Naive thymus-derived CD8-positive, alpha-beta T cell (primary cell): ENCODE measurements at places on chromosomes 13 and 19.

DNA sequence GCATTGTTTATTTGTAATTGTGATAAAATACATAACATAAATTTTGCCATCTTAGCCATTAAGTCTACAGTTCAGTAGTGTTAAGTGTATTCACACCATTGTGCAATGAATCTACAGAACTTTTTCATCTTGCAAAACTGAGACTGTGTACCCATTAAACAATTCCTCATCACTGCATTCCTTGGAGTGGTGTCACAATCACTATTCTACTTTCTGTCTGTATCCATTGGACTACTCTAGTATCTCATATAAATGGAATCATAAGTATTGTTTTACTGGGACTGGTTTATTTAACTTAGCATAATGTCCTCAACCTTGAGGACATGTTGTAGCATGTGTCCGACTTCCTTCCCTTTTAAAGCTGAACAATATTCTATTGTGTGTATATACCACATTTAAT lies 36.8 kb downstream of the UFM1 start:
- DNase-seq: no peak

DNA sequence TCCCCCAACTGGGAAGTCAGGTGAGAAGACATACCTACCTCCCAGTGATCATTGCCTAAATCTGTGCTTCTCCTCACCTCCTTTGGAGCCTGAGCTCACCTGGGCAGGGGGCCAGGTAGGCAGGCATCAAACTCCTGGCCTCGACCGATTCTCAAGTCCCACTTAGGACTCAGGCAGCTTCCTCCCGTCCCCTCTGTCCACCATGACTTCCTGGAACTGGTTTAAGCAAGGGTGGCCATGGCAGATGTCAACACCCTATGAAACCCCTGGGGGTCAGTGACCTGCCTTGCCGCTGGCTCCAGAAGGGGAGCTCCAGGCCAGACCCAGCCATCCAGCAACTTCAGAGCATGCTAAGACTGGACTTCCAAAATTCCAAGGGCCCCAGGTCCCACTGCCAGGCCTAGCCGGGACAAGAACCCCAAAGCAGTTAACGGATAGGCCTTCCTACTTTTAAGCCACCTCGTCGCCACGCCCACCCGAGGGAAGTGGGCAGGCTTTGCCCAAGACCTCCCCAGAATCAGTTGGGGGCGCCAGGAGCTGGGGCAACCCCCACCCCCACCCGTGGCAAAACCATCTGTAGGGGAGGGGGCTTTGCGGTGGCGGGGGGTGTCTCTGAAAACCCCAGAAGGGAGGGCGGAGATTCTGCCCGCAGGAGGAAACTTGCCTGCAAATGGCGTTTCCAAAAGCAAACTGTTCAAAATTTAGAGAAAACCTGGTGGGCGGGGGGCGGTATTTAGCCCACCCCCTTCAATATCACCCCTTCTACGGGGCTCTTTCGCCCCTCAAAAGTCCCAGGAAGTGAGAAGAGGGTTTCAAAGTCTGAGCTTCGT lies 657 bp downstream of the PLIN3 start:
- DNase-seq: peak; percentile 53

GRCh38 chr19:29945433-29945832 lies 3.4 kb downstream of the URI1 start:
- no peak for DNase-seq

DNA sequence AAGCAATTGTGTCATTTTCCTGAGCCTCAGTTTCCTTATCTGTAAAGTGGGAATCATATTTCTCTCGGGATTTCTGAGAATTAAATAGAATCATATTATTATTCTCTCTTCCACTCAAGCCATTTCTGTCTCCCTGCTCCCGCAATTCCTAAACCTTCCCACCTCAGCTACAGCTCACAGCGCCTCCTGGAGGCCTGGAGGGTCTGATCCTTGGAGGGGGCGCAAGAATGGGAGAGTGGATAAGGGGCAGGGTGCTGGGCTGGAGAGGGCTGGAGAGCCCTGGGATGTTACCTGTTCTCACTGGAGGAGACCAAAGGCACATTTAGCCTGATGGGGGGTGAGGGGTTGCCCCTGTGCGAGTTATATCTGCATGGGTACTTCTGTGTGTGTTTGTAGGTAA lies 31.1 kb upstream of the CYP2S1 start:
- DNase-seq: no peak

DNA sequence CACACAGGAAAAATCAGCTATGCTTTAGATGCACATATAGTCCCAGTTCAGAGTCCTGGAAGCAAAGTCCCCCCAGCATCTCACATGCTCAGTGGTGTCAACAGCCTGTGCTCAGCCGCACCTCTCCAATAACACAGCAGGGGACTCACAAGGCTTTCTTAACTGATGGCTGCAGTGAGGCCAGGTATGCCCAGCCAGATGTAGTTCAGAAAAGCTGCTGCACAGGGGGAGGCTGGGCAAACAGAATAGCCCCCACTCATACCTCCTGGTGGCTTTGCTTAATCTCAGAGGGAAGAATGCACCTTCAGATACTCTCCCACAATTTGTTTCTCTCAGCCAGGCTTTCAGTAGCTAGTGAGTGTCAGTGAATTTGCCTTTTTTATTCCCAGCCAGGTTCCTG lies 33.4 kb downstream of the FAM124A start:
- DNase-seq: no peak

DNA sequence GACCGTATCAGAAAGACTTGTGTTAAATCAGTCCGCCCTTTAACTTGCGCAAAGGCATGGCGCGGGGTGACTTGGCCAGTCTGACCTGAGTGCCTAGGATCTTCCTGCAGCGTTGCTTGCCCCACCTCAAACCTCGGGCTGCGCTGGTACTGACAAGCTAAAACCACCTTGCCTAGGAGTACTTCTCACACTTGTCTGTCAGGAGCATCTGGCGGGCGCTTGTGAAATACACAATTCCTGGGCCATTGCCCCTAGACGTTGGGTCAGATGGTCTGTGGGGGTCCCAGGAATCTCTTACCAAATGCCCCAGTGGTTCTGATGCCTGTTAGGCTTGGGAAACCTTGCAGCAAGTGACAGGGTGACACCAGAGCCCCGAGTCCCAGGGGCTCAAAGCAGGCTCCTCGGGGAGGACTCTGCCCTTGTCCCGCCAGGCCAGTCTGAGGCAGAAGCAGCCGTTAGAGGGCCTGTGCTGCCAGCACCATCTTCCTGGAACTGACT lies 12.9 kb downstream of the CEBPG start:
- no peak for DNase-seq
